Uterus (tissue), 4 donors: ENCODE measurements at places on chromosomes 11 and 22.

DNA sequence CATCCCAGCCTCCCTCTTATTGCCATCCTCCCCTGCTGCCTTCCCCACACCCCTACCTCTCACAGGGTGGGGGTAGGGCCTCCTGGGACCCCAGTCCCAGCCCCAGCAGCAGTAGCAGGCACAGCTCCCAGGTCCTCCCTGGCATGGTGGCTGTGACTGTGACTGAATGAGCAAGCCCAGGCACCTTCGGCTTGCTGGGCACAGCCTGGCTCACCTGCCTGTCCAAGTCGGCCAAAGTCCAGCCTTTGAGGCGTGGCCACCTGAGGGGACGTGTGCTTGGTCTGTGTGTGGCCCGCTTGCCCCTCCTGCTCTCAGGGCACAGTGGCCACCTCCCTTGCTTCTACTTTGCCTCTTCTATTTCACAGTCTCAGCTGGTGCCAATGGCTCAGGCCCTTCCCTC, at the start of gene TREH:
Gene TREH, minus strand, starts transcription at position 168 of the 400 bp plus-strand sequence. Its CDS starts 23 bp downstream, at position 145.
- no peak for DNase-seq

- DNase-seq: no peak
These were observed 143.5 kb downstream of the MIAT start for GRCh38 chr22:26800858-26801257.

- DNase-seq: no peak
These were observed 30.4 kb downstream of the PAMR1 start for GRCh38 chr11:35494957-35495490.

- peak; percentile 58 for DNase-seq
These were observed 3.9 kb downstream of the HTATIP2 start for GRCh38 chr11:20367313-20367948.

- no peak for DNase-seq
These were observed 44.4 kb downstream of the DCDC1 start for GRCh38 chr11:31325160-31325559.

- DNase-seq: no peak
These were observed 1.6 kb downstream of the HRAS start for GRCh38 chr11:533586-534395.

GRCh38 chr11:64032050-64032449, 3.7 kb upstream of the FLRT1 start:
- DNase-seq: no peak

DNA sequence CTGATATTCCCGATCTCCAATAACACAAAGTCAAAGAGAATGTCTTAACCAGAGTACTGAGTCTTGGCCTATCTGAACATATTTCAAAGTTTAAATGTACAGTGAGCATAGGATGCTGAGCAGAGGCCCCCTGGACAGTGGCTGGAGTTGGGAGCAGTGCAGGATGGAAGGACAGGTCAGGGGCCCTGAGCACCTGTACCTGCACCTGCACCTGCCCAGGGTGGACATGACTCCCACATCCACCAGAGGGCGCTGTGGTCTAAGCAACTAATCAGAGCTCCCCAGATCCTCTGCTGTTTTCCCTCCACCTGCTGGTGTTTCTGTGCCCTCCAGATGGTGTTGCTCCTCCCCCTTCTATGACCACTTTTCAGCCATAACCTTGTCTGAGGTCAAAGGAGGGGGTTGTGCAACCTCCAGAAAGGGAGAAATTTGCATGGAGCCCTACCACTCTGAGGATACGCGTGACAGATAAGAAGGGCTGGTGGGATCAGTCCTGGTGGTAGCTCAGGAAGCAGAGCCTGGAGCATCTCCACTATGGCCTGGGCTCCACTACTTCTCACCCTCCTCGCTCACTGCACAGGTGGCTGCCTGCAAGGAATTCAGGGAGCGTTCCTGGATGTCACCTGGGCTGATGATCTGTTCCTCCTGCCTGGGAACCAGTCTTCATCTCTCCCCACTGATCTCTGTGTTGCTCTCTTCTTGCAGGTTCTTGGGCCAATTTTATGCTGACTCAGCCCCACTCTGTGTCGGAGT, 49.1 kb upstream of the VPREB1 start:
- DNase-seq: no peak

GRCh38 chr11:17734986-17735817, 621 bp downstream of the KCNC1 start:
- DNase-seq: no peak

- no peak for DNase-seq
These were observed 775.6 kb downstream of the BRD1 start for GRCh38 chr22:49052023-49052538.

DNA sequence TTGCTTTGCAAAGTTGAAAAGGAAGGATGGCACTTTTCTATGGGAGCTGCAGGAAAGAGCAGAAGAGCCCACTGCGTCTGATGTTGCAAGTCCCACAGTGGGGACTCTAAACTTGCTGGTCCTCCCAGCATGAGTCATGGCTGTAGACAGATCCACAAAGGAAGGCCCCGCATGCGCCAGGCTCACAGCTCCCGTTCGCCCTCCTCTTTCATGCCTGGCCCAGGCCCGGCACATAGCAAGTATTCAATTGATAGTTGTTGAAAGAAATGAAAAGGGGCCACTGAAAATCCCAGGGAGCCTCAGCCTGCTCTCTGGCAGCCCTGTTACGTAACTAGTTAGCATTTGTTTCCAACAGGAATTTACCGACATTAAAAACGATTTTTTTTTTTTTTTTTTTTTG, 18.9 kb downstream of the AP1B1 start:
- DNase-seq: peak; percentile 54

- DNase-seq: no peak
These were observed 19.9 kb upstream of the TEF start for GRCh38 chr22:41361716-41362310.

GRCh38 chr22:45768490-45768889, 96.9 kb downstream of the ATXN10 start:
- no peak for DNase-seq

DNA sequence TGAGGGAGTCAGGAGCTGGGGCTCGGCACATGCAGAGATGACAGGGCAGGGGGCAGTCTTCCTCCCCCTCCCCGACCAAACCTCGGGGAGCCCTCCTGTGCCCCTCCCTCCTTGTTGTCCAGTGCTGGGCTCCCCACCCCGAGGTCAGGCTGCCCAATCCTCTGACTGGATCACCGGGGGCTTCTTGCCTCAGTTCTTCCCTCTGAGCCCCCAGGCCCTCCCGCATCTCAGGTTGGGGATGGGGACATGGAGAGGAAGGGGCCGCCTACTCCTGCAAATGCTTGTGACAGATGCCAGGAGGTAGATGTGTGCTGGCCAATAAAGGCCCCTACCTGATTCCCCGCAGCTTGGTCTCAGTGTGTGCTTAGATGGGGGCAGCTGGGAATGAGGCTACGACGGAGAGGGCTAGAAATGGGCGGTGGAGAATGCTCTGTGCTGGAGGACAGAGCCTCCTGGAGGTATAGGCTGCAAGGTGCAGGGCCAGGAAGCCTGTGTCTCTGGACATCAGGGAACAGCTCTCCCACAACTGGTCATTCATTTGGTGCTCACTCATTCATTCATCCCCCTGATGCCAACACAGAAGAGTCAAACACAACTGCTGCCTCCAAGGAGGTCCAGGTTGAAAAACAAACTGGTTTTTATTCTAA, 8.4 kb downstream of the RHBDD3 start:
- DNase-seq: no peak

DNA sequence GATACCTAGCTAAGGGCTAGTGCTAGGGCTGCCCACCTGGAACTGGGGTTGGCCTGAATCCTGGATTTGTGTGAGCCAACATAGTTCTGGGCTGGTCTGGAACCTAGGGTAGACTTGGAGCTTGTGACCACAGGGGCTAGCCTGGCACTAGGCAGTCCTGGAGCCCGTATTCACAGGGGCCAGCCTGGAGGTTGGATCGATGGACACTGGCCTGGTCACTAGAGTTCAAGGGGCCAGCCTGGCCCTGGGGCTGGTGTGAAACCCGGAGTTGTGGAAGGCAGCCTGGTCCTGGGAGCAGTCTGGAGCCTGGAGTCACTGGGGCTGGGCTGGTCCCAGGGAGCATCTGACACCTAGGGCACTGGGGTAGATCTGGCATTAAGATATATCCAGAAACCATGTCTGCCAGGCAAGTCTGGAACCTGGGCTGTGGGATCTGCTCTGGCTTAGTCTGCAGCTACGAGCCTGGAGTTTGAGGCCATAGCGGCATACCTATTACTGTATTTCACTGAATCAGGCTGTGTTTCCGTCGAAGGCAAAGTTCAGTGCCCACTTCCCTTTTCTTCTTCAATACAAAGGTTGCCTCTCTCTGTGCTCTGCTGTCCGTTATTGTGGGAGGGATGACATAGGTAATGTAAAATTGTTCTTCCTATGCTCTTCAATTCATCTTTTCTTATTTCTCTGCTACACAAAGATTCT, 9.1 kb upstream of the GLYATL1B start:
- no peak for DNase-seq

- no peak for DNase-seq
These were observed 14.0 kb downstream of the CELF1 start for GRCh38 chr11:47538741-47539565.

GRCh38 chr11:8247312-8247711, 16.4 kb downstream of the LMO1 start:
- DNase-seq: no peak

GRCh38 chr11:20156280-20156875, 3.9 kb downstream of the DBX1 start:
- DNase-seq: no peak

DNA sequence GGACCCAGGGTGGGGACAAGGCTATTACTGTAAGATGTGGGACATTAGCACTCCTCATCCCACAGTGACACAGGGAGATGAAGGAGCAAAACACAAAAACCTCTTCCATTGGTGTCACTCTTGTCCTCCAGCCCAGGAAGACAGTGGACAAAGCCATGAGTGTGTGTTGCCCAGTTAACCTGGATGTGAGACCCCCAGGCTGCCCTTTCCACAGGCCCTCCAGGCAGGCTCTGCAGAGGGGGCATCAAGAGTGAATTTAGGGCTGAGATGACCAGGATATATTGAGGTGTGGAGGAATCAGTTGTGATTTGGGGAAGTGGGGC, 111.3 kb downstream of the GGTLC2 start:
- no peak for DNase-seq

DNA sequence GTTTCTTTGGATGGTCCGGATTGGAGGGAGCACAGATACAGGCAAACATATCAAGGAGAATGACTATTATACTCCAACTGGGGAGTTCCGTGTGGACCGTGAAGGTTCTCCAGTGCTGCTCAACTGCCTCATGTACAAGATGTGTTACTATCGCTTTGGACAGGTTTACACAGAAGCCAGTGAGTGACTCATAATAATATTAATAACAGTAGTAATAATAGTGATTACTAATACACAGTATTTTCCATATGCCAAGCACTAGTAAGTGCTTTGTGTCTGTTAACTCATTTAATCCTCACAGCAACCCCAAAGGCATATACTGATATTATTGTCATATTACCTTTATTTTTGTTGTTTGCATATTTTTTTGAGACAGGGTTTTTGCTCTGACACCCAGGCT, 6.6 kb upstream of the CHEK1 start:
- DNase-seq: no peak

GRCh38 chr11:62502030-62502730, 44.4 kb downstream of the AHNAK start:
- DNase-seq: no peak

DNA sequence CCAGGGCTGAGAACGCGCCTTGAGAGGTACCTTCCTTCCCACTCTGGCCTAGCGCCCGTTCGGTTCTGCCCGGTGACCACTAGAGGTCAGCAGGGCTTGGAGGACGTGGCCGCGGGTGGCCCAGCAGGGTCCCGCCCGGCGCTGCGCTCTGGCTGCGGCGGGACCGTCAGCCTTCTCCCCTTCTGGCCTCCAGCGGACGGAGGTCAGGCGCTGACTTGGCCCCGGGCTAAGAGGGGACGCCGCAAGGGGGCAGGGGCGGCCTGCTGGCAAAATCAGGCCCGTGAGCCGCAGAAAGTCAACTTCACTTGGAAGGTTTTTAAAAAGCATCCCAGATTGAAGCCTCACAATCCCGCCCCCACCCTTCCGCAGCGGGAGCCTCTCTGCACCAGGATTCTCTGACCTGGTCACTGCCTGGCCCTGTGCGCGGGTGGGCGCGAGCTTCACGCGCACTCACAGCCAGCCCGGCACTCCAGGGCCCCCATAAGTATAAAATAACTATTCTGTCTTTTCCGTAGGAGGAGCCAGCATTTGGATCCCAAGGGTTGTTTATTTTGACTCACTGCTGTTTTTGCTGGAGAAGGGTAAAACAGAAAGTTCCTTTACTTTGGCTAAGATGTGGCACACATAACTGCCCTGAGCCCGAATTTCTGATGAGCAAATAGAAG, 23.2 kb upstream of the ZBTB16 start:
- peak; percentile 87 for DNase-seq

GRCh38 chr22:50204571-50204970, 3.8 kb downstream of the SELENOO start:
- DNase-seq: no peak
